ENCODE measurements at places on chromosomes 5 and 9.
A peak's percentile ranks its signal among the peaks of the same experiment; 100 is the strongest.

- DNase-seq, result no peak
These were observed 2.0 kb downstream of the PIK3R1 start for GRCh38 chr5:68217528-68217927.

GRCh38 chr5:82147860-82148573 is 130.1 kb downstream of the RPS23 start:
- DNase-seq, result no peak

DNA sequence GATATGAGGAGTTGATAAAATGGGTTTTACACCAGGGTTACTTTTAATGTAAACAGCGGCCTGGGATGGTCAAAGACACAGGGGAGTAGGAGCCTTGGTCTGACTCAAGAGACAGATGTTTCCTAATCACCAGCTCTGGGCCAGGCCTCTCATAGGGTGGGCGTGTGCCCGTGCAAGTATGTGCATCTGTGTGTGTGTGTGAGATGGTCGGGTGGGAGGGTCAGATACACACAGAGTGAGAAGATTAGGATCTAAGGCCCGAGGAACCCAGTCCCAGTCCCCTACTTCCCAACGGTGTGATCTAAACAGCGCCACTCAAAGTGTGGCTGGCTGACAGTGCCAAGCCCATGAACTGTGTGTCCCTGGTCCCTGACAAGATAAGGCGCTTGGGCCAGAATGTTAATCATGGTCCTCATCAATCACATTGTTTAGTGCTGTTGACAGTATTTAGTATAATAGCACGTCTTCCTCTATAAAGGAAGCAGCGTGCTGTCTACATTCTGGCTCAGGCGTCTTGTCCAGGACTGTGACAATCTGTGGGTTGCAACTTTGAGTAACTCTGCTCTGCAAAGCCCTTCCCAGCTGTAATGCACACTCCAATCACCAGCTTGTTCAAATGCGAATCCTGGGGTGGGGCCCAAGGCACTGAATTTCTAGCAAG is 173.7 kb downstream of the DAB2IP start:
- no peak for DNase-seq

GRCh38 chr9:18739641-18740318 is 265.8 kb downstream of the ADAMTSL1 start:
- no peak for DNase-seq

DNA sequence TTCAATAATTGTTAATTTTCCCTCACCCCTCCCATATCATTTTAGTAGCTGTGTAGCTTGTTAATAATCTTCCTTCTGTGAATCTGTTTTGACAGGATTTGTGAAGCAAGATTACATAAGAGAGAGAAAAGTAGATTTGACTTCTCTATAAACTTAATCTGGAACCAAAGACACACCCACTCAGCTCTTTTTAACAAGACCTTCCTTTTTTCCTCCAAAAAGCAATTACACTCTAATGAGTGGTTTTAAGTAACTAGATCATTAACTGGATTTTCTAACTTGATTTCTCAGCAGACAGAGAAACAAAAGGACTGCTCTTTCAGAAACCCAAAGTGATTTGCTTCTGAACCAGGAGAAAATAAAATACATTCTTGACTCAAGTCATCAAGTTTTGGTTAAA is 21.9 kb downstream of the RFK start:
- no peak for DNase-seq

DNA sequence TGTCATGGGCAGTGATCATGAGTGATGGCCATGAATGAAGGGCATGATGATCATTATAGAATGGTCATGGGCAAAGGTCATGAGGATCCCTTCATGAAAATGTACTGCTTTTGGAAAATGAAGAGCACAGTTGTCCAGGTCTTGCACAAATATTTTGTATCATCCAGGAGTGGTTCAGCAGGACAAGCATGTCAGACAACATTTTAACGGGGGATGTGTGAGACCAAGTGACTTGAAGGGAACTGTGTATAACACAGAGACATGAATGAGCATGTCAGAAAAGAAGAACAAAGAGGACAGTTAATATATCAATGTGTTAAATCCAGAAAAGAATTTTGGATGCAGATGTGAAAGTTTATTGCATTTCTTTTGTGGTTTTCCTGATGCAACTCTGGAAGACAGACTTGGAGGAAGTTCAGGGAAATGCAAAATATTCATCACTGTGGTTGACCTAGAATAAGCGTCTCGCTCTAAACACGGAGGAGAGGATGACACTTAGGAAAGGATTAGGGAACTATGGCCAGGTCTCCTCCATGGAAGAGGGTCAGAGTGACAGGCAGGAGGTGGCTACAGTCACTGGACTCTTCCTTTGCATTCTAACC is 116.1 kb upstream of the IRX4 start:
- no peak for DNase-seq

DNA sequence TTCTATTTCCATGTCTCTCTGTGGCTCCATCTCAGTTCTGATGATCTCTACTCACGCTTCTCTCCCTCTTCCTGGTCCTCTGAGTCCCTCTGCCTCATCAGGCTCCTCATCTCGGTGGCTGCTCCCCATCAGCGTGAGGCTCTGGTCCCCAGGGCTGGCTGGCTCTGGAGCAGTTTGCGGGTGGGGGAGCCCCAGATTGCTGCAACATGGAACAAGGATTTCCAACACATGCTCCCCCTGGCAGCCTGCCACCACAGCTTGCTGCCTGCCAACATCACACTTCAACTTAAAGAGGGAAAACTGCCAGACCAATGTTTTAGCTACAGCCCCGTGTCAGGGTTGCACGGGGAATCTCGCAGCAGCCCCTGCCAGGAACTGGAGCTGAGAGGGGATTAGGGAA is 77.2 kb upstream of the NEK6 start:
- no peak for DNase-seq

DNA sequence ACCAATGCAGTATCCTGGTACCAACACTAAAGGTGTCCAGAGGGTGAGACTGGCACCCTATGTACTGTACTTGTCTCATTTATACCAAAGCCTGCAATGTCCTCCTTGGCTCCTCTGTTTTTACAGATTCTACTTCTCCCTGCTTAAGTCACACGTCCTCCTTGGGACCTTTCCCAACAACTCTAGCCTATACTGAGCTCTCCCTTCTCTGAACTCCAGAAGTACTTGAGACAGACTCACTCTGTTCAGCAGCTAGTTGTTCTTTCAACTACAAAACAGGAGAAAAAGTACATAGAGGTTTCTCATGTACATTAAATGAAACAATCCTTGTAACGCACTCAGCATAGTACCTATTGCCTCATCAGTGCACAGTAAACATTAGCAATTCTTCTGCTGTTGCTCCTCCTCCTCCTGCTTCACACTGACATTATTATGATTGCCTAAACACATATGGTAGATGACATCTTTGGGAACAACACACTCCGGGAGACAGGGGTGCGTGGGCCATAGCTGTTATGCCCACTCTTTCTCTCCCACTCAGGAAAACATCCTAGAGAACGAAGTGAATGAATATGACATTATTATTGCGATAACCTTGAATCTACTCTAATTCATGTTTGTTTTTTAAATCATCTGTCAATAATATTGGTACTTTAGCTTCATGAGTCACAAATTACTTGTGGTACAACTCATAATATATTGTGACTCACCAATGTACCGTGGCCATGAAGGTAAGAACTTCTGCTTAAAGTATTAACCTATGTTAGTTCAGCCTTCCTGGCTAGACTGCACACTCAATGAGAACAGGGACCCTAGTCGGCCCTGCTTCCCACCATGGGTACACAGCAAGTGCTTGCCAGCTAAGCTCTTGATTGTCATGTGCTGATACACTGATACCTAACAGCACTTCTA is 180.3 kb upstream of the ADRA1B start:
- no peak for DNase-seq

DNA sequence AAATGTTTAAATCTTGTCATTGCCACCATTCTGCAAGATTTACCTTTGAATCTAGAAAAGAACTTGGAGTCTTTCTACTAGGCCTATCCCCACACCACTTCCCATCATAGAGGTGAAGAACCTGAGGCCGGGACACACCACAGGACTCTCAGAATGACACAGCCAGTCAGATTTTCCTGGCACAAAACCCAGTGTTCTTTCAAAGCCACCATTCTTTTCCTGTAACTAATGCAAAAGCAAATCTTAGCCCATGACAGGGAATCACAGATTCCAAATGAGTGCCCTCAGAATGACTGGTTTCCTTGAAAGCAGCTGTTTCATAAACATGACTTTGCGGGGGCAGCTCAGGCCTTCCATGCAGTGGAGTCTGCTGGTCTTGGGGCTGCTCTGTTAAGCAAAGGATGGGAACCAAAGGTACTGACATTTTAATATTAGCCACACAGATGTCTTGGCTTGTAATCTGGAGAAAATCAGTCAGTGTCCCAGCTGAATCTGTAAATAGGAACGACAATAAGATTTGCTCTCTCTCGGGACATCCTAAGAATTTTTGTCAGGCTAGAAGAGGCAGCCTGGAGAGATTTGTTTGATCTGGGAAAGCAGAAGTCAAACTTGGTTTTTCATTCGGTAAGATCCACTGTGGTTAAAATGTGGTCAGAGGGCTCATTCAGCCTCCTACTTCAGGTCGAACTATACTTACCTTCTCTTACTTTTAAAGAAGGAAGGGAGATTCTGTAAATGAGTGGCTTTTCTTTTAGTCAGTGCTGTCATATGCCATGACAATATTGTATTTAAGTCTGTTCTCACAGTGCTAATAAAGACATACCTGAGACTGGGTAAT is 115.1 kb downstream of the PALM2AKAP2 start:
- no peak for DNase-seq

GRCh38 chr9:19387317-19387716 is 7.3 kb upstream of the RPS6 start:
- DNase-seq, result no peak

DNA sequence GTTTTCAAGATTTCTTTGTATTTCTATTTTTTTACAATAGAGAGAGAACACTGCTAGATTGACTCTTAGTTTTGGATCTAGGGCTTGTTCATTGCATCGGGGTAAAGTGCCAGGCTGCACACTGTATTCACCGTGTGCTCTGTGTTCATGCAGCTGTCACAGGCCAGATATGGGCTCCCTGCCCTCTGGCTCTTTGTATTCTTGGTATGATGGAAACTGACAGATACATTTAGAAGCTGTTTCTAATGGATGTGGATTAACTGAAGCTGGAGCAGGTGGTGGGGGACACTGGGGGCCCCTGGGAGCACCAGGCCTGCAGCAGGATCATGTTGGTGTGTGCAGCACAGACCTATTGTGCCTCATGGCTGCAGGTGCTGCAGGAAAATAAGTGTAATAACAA is 28.0 kb downstream of the SLC36A1 start:
- DNase-seq, result no peak

DNA sequence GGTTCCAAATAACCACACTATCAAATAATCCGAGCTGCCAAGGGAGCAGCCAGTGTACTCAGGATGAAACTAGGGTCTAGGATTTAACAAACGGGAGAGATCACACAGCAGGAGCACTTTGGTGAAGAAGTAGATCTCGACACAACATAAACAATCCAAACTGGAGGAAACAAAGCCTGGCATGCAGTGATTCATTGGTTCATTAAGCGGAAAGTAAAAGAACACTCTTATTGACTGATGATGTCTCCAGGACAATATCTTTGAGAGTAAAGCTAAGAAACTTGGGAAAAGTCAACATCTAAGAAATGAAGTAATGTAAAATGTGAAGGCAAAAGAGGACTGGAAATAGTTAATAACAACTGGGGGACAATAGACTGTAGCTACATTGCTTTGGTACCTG is 1478.3 kb upstream of the CDH9 start:
- DNase-seq, result no peak

GRCh38 chr9:7823651-7824050 is 24.1 kb upstream of the DMAC1 start:
- DNase-seq, result no peak

- no peak for DNase-seq
These were observed 1798.0 kb downstream of the EFNA5 start for GRCh38 chr5:105872569-105873270.

DNA sequence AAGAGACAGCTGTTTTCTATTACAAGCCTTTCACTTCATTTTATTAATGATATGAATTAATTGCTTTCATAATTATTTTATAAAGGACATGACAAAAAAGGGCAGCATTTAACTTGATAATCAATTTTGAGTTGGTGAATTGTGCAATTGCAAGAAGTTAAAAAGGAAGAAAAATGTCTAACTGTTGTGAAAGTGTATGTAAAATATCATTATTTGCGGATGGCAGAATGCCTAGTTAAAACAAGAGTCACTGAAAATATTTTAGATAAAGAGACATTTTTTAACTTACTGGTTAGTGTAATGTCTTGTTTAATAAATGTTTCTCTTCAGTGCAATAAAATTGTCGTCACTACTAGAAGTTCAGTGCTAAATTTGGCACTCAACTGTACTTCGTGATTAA is 57.6 kb upstream of the HTR4 start:
- no peak for DNase-seq

GRCh38 chr9:22204240-22204639 is 195.1 kb upstream of the CDKN2B start:
- no peak for DNase-seq

DNA sequence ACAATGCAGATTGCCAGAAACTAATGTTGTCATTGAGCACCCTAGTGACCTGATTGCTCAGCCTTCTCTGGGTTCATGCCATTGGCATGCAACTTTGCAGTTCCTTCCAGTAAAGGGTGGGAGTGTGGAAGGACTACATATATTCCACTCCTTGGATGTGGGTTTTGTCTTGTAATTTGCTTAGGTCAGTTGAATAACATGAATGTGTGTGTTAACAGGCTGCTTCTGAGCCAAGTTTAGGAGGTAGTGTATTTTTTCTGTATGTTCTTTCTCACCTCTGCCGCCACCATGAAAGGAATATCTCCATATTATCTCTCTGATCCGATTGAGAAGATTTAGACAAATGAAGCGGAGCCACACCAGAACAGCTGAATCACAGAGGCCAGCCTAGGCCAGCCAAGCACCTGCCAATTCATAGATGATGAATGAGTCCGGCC is 1929.6 kb upstream of the CDH6 start:
- no peak for DNase-seq

- no peak for DNase-seq
These were observed 106.9 kb upstream of the PTCH1 start for GRCh38 chr9:95623640-95624039.

GRCh38 chr5:10689391-10690081 is 71.5 kb downstream of the DAP start:
- DNase-seq, result peak; percentile 37

DNA sequence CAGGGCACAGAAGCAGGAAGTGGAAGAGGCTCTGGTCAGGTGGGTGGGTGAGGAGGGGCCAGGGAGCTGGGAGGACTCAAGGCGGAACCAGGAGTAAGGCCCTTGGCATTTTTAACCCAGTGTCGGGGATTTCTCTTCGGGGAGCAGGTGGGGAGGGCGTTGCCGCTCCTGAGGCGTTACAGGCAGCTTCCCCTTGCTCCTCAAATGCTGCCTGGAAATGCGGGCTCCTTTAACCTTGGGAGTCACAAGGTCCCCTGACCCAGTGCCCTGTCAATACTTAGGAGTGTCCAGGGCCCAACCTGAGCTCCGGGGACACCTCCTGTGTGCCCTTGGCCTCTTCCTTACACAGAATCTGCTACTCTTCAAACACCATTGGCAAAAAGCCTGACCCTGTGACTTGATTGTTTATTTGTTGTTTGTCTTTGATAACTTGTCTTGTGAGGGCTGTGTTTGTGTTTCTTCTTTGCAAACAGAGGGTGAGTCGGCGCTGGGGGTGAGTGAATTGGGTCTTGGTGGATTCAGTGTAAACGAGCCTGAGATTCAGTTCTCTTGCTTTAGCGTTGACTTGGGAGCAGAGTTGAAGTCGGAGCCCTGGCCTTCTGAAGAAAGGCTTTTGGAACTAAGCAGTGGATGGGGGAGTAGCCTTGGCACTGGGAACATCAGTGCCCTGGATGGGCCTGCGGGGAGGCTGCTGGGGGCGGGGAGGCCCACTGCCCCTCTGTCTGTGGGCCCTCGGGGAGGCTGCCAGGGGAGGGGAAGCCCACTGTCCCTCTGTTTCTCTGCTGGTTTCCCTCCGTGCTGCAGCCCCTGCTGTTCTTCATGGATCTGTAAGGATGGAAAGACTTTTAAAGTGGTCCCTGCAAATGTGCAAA is 300.7 kb upstream of the IRX4 start:
- no peak for DNase-seq

Measured in nephron progenitor cell (in vitro differentiated cells).